ENCODE measurements at places on chromosomes 2 and 18.
A peak's percentile ranks its signal among the peaks of the same experiment; 100 is the strongest.

DNA sequence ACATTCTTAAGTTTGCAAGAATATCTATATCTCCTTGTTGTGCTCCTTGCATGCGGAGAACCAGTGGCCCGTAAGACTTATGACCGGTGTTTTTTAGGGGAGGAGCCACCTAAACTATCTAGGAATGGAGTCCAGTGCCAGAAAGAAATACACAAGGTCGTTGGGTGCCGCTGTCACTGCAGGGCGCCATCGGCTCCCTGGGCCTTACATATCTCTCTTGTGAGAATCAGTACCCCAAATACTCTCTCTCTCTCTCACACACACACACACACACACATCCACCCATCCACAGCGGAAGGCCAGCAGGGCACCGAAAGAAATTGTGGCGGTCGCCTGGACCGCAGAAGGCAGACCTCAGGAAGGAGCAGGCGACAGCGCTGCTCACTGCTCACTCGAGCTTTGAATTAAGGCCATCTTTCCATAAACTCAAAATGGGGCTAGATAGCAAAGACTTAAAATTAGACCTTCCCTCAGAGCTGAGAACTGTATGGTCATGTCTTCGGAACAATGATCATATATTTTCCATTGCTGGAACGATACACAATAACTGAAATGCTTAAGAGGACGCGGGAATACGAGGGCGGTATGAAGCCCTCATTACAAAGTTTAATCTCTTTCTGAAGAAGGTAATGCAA is 10.4 kb downstream of the NR4A2 start:
- DNase-seq = peak; percentile 57

DNA sequence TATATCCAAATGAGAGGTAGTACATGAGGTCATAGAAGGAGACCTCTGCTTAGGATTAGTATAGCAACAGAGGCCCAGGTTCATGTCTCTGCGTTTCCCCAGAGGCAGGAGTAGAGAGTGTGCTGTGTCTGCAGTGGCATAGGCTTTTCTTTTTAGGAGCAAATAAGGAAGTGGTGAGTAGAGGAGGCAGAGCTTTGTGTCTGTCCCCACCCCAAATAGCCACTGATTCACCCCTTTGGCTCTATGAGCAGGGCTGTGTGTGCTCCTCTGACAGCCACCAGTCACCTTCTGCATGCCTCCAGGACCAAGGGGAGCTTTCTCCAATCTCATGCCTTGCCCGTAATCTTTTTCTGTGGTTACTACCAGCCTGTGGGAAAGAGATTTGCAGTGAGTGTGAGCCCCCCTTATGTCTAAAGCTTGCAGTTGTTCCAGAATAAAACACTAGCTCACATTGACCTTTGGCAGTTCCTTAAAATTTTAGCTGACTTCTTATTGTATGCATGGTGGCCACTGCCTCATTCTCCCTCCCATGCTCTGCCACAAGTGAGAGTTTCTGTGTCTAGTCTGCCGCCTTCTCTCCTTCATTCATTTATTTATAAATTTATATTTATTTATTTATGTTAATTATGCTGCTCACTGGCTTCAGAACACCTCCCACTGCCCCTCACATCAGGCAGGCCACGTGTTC is 23.5 kb upstream of the ELAC1 start:
- no peak for DNase-seq

DNA sequence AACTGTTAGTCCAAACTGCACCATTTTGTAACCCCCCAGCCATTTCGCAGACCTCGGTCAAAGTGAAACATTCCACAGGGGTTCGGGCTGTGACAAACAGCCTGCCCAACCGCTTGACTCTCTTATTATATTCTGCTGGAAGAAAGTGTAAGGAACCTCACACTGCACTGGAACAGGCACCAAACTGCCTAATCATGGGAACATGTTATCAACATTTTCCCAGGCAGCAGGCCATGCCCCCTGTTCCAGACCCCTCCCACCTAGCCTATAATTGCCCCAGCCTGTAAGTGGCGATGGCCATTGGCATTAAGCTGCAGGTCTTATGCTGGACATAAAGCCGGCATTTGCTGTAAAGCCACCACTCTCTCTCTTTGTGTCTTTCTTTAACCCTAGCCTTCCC is 16.9 kb downstream of the LYG2 start:
- no peak for DNase-seq

- DNase-seq = no peak
Measured at GRCh38 chr2:189060096-189060642, 86.0 kb downstream of the COL3A1 start.

GRCh38 chr2:72273384-72273783 is 125.7 kb upstream of the CYP26B1 start:
- no peak for DNase-seq

DNA sequence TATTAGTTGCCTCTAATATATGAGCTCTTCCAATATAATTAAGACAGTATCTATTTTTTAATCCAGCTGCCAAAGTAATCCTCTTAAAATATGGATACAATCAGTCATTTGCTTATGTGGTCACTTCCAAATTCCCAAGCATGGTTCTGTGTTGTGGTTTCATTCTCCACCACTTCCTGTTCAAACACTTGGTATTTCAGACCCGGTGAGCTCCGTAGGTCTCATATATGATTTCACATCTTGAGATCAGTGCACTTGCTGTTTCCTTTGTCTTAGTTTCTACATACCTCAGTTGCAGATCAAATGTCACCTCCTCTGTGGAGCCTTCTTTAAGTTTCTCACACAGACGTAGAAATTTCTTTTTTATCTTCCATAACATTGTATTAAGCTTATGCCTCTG is 254.2 kb downstream of the KCNS3 start:
- no peak for DNase-seq

GRCh38 chr2:103902347-103902746 is 951.6 kb upstream of the POU3F3 start:
- DNase-seq = no peak

DNA sequence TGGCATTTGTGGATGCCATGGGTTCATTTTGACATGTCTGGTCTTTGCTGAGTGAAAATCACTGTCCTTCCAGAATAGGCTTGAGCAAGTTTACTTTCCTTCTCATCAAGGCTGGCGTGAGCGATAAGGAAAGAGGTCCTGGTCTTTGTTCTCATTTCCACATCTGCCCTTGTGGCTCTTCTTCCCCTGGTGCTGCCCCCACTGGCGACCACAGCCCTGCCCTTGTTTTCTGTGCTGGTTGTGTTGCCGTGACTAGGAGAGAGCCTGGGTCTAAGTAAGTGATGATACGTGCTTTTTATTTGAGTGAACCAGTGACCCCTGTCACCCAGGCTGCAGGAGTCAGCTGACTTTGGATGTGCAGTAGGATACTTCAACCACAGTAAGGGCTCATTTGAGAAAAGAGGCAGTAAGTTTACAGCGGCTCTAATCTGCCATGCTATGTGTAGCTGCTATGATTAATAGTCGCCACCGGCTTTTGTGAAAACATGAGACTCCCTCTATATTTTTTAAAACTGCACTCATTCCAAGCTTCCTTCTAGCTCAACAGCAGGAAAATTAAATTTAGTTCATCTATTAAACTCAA is 441.7 kb downstream of the RNF144A start:
- DNase-seq = no peak

GRCh38 chr18:49249521-49249920 is 210.9 kb downstream of the DYM start:
- no peak for DNase-seq

GRCh38 chr2:88036182-88036581 is 19.4 kb downstream of the KRCC1 start:
- DNase-seq = no peak

GRCh38 chr2:147223553-147224060 is 621.2 kb upstream of the ACVR2A start:
- DNase-seq = no peak

DNA sequence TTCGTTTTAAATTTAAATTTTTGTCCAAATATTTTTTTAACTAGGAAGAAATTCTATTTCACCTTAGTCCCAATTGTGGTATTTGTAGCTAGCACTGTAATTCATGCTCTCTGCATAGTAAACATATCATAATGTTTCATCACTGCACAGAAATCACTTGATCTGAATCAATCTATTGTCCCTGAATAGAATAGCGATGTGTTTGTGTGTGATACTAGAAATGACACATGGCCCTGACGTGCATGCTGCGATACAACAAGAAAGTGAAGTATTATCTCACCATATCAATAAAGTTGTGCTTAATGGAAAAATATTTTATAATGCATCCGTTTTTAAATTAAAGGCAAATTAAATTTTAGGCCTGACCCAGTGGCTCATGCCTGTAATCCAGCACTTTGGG is 10.0 kb downstream of the TTL start:
- no peak for DNase-seq

DNA sequence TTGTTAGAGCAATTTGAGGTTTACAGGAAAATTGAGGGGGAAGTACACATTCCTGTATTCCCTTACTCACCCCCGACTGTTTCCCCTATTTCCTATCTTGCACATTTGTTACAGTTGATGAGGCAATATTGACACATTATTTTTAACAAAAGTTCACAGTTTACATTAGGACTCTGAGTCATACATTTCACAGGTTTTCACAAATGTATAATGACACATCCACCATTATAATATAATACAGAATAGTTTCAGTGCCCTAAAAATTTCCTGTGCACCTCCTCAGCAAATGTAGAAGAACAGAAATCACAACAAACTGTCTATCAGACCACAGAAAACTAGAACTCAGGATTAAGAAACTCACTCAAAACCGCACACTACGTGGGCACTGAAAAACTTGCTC is 160.6 kb upstream of the RMP24 start:
- DNase-seq = no peak

DNA sequence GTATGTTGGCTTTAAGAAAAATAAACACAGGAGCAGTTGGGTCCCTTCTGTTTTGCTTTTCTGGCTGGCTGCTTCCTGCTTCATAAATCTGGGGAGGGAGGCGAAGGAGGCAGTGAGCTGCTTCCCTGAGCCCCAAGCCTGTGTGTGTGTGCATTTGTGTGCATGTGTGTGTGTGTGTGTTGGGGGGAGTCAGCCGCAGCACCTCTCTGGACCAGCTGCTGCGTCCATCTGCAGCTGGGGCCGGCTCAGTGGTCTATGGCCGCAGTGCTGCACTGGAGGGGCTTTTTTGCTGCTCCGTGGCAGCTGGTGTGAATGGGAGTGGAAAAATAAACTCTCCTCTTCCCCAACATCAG is 192.3 kb downstream of the RNF144A start:
- DNase-seq = no peak

GRCh38 chr2:68384485-68385107 is 19.5 kb downstream of the PLEK start:
- DNase-seq = no peak

- no peak for DNase-seq
Measured at GRCh38 chr2:42908518-42909200, 116.3 kb upstream of the HAAO start.

GRCh38 chr2:125516496-125517109 is 1139.4 kb upstream of the GYPC start:
- DNase-seq = no peak

- no peak for DNase-seq
Measured at GRCh38 chr2:71846669-71847291, 300.9 kb downstream of the CYP26B1 start.

GRCh38 chr2:195531754-195532153 is 125.3 kb upstream of the SLC39A10 start:
- DNase-seq = no peak

- DNase-seq = no peak
Measured at GRCh38 chr2:192067631-192068030, 127.1 kb downstream of the TMEFF2 start.

- DNase-seq = peak; percentile 85
Measured at GRCh38 chr2:37599688-37600525, 71.5 kb downstream of the CDC42EP3 start.

GRCh38 chr18:32216390-32216789 is 26.6 kb downstream of the MEP1B start:
- no peak for DNase-seq

- no peak for DNase-seq
Measured at GRCh38 chr2:150023663-150024062, 436.1 kb upstream of the MMADHC start.

- no peak for DNase-seq
Measured at GRCh38 chr2:6823111-6823510, 42.6 kb downstream of the CMPK2 start.

DNA sequence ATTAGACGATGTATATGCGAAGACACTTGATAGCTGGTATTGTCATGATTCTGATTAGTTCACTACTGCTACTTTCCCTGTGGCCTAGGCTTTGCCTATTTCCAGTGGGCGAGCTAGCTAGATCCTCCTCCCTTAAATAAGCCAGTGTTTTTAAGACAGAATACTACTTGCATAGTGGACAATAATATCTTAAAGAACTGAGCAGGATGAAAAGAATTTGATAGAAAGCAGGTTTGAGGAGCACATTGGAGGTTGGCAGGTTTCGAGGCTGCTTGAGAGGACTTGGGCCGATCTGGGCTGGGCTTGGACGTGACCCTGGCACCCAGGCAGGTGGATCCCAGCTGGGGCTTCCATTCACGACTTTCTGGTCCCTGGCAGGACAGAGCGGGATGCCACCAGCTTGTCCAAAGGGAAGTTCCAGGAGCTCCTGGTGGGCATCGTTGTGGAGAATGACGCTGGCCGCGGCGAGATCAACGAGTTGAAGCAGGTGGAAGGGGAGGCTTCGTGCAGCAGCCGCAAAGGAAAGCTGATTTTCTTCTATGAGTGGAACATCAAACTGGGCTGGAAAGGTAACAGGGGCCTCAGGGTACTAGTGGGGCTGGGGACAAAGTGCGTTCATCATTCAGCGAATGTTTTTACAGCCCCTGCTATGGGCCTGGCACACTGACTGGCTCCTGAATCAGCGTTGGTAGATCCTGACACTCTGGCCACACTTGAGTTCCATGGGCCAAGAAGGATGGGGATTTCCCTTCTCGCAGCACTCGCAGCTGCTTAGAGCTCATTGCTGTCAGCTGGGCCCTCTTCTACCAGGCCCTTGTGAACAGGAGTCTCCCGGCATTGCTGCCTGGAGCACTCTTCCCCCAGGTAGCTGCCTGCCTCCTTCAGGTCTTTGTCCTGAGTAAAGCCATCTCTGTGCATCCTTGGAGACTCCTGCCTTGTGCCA is 16.9 kb downstream of the C2orf74 start:
- no peak for DNase-seq
